ENCODE measurements at places on chromosomes 7 and 10.

GRCh38 chr7:100170101-100170897, 1.9 kb upstream of the GAL3ST4 start:
- no peak for DNase-seq

DNA sequence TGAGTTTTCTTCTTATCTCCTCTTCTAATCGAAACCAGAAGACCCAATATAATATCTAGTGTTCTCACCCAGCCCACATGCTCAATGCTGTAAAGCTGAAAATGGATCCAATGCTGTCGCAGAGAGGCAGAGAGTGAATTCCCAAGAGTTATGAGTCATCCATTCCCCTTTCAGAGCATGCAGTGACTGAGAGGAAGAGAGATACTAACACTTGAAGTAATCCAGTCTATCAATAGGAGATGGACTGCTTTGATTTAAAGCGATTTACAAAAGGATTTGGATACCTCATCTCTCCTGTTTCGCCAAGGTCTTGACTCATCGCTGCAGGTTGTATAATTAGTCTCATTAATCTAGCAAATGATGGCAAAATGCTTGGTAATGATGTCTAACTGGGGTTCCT, 41.5 kb upstream of the PRKCQ start:
- no peak for DNase-seq

DNA sequence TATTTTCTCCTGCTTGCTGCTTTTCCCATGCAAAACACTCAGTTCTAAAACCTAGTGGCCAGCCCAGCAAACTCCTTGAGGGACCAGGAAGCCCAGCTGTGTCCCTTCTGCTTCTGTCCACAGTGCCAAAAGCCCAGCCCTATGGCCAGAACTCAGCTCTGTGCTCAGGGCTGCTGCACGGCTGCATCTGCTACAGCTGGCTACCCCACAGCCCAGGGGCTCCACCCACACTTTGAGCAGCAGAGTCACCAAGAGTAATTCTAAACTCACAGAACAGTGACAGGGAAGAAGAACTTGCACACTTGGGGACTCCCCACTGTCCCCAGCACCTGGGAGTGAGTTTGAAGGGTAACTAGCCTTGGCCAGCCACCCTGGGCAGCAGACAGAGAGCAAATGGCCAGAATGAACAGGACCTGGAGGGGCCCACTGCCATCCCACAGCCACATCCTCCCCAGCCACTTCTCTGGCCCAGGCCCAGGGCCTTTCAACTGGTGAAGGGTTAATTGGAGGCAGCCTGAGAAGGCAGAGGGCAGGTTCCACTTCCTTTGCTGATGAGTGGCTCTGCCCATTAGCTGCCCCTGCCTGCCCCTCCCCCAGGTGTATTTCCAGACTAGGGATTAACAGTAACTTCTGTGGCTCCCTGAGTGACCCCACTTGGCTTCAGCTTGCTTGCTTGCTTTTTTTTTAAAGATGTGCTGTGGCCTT, 28.1 kb upstream of the TRIM8 start:
- DNase-seq = no peak

DNA sequence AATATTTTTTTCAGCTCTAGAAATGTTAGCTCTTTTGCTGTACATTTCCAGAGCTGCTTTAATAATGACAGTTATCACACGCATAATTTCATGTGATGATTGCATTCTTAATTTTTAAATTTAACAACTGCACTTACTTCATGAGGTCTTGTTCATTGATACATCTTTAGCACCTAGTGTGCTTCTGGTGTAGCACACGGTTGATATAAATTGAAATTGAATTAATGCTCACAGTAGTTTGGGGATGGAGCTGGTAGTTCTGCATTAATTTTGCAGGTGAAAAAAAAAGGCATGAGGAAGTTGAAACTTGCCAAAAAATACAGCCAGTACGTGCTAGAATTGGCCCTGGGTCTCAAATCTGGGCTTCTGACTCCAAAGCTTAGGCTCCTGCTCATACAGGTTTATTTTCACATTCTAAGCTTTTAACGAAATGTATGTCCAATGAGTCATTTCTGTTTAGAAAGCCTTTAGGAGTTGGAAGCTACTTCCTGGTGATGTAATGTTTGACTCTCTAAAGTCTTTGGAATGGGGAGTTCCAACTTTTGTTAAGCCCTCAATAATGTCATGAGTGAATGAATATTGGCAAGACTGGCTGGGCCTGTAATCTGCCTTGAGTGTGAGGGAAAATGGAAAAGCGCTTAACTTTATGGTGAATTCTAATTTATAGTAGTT, 62.5 kb downstream of the DAGLB start:
- DNase-seq = no peak

- no peak for DNase-seq
Observed at GRCh38 chr7:150968734-150969372, 9.3 kb downstream of the KCNH2 start.

DNA sequence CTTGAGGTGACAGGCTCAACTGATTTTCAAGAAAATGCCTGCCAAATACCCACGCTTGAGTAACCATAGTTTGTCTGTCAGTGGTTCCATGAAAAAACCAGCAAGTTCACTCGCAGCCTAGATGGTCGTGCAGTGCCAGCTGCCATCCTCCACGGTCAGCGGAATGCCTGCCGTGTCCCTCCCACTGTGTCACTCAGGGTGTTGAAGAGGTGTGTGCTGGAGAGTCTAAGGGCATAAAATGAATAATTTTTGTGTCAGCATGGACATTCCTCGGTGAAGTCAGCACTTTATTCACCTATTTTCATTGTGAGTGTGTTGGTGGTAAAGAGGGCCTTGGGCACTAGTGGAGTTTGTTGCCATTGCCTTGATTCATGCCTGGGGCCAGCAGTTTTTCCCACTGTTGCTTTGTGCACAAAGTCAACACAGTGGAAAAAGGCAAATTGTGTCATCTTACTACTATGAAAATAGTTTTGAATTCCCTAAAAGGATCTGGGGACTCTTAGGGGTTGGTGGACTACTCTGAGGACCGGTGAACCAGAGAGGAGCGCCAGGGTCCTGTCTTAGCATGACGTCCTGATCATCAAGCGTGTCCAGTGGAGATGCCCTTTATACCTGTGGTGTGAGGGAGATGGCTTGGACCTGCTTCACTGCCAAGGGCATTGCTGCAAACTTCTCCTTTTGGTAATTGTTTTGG, 17.6 kb downstream of the MINDY4 start:
- no peak for DNase-seq

DNA sequence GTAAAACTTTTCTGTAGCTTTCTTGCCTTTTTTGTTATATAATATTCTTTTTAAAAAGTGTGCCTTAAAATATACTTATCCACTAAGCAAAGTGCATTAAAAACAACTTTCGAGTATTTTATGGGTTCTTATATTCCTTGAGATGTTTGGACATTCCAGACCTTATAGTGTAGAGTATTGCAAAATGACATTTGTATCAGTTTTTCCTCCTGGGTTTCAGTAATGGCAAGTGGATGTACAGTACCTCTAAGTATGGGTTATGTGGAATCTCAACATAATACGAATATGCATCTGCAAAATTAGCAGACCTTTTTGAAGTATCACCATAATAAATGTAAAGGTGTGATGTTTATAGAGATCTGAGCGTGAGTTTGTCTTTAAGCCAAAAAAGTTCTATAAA, 2.7 kb downstream of the CDK13 start:
- DNase-seq = no peak

GRCh38 chr7:24722386-24723177, 34.7 kb downstream of the GSDME start:
- no peak for DNase-seq

DNA sequence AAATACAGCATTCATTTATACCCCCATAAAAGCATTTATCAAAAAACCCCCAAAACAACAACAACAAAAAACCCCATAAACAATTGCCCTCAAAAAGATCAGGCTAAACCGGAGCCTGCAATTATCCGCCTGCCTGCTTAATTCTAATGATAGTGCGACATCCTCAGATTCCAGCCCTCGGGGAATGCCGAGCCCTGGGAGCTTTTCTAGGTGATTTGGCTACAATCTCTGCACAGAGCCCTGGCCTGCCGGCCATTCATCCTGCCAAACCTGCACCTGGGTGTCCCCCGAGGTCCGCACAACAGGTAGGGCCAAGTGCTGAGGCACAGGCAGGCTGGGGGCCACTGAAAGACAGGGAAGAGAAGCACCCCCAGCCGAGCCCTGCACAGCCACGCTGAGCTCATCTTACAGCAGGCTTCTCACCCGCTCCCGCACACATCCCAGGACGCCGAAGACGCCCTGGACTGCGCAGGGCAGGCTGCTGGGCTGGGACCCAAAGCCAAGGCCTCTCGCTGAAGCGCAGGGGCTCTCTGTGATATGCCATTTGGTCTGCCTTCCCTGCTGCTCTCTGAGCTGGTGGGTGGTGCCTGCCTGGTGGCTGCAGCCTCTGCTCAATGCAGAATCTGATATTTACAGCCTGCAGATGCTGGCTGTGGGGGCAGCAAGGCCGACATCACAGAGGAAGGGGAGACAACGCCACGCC, 57.5 kb downstream of the CAMK2B start:
- DNase-seq = no peak

DNA sequence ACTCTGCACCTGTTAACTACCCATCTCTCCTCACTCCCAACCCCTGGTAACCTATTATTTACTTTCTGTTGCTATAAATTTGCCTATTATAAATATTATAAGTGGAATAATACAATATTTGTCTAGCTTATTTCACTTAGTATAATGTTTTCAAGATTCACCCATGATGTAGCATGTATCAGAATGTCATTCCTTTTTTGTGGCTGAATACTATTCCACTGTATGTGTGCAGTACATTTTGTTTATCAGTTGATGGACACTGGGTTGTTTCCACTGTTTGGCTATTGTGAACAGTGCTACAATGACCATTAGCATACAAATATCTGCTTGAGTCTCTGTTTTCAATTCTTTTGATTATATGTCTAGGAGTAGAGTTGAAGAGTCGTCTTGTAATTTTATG, 92.8 kb upstream of the KAT6B start:
- no peak for DNase-seq

GRCh38 chr10:47099474-47099873, 188.2 kb downstream of the PTPN20 start:
- no peak for DNase-seq

DNA sequence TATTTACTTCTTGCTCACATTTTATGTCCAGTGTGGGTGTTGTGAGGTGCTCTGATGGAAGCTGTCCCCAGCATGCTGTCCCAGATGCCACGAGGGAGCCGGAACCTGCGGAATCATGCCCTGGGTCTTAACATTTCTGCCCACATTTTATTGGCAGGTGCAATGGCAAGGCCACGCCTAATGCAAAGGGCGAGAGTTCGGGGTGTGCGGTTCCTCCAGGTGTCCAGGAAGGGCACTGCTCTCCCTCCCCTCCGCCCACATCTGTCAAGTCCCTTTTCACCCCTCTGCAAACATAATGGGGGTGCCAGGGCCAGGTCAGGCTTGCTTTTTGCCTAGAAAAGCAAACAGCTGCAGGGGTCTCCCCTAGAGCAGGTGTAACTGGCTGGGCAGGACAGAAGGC, 16.4 kb downstream of the PDAP1 start:
- DNase-seq = no peak

DNA sequence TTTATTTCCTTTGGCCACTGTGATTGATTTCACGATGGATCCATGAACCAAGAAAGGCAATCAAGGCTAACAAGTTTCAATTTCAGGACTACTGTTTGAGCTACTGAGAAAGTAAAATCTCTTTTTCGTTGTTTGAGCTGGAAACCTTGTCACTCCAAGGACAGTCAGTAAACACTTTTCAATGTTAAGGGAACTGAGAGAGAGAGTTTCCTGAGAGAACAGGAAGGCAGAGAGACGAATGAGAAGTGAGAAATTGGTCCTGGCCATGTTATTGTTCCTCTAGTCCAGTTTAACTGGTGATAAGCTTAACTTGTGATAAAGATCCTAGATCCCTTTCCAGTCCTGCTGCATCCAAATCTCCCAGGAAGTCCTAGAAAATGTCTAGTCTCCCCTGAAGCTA, 909 bp upstream of the AKR1D1 start:
- DNase-seq = no peak

DNA sequence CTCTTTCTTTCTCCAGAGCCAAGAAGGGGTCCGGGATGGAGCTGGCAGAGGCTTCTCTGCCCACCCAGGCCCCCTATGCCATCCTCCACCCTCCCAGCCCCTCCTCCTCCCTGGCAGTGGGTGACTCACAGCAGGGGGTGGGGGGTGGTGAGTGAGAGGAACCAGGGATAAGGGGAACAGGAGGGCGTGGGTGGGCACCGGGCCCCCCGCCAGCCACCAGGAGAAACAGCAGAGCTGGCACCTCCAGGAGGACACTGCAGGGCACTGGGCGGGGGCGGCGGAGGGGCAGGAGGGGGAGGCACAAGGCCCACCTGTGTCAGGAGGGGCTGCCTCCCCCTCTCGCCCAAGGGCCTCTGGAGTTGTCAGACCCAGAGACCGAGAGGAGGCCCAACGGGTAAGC, 56.0 kb downstream of the CAMK2B start:
- DNase-seq = no peak

DNA sequence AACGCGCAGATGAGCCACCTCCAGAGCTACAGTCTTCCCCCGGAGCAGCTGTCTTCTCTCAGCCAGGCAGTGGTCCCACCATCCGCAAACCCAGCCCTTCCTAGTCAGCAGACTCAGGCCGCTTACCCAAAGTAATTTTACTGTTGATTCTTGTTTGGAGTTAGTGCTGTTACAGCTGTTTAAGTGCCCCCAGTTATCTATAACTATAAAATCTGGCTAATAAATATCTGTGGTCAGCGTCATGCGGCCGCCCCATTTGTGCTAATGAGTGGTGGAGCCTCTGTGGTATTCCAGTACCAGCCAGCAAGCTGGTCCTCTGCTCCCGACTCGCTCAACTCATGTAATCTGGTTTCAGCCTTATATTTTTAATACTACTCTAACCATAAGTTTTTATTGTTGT, 43.2 kb upstream of the TMEM236 start:
- no peak for DNase-seq

- no peak for DNase-seq
Observed at GRCh38 chr10:14409247-14409646, 78.5 kb upstream of the FRMD4A start.

- DNase-seq = no peak
Observed at GRCh38 chr7:134505856-134506255, 21.5 kb upstream of the AKR1B10 start.
